ENCODE measurements at places on chromosomes 2 and 18. TPM values are rescaled to one million over a fixed set of nuclear protein-coding genes. Genes with fewer than 3 reads are reported as not detected.

- H3K27me3 ChIP-seq = no peaks in the 10 kb centered on the region
- H3K4me1 ChIP-seq = no peaks in the 10 kb centered on the region
- H3K36me3 ChIP-seq = no peaks in the 10 kb centered on the region
- DNase-seq = no peak
- no peak overlapping the region for H3K4me3 ChIP-seq
These were observed 134.9 kb upstream of the CHAC2 start for GRCh38 chr2:53632714-53633113.

GRCh38 chr2:163690896-163691295 lies 44.9 kb downstream of the FIGN start:
- H3K36me3 ChIP-seq = no peaks in the 10 kb centered on the region
- H3K27ac ChIP-seq = peak overlapping the region; percentile 69
- H3K4me3 ChIP-seq = no peak overlapping the region
- no peaks in the 10 kb centered on the region for H3K27me3 ChIP-seq

The SCYGR4 gene
- not detected for total RNA-seq

- no peaks in the 10 kb centered on the region for H3K4me1 ChIP-seq
- no peaks in the 10 kb centered on the region for H3K36me3 ChIP-seq
- no peak for DNase-seq
- H3K4me3 ChIP-seq = no peak overlapping the region
- H3K27ac ChIP-seq = no peak overlapping the region
- H3K27me3 ChIP-seq = no peaks in the 10 kb centered on the region
These were observed 596.5 kb downstream of the BCL11A start for GRCh38 chr2:59956981-59957380.

- H3K27me3 ChIP-seq = no peaks in the 10 kb centered on the region
- H3K4me1 ChIP-seq = no peaks in the 10 kb centered on the region
- no peaks in the 10 kb centered on the region for H3K36me3 ChIP-seq
- DNase-seq = no peak
These were observed 38.7 kb downstream of the MEMO1 start for GRCh38 chr2:31972059-31972458.

DNA sequence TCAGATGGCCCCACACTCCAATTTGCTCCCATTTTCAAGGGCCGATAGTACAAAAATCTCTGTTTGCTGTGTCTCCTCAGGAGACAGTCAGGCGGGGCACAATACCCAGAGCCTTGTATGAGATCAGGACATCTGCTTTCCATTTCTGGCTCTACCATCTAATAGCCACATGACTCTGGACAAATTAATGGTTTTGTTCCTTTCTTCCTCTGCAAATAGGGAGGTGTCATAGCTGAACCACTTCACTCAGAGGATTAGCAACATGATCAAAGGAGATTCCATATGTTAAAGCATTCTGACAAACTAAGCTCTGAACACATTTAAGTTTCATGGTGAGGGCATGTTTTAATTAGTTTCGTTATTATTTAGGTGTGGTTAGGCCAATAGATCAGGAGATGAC lies 602.1 kb upstream of the SYT4 start:
- no peaks in the 10 kb centered on the region for H3K36me3 ChIP-seq
- H3K27me3 ChIP-seq = no peaks in the 10 kb centered on the region
- no peak overlapping the region for H3K27ac ChIP-seq

DNA sequence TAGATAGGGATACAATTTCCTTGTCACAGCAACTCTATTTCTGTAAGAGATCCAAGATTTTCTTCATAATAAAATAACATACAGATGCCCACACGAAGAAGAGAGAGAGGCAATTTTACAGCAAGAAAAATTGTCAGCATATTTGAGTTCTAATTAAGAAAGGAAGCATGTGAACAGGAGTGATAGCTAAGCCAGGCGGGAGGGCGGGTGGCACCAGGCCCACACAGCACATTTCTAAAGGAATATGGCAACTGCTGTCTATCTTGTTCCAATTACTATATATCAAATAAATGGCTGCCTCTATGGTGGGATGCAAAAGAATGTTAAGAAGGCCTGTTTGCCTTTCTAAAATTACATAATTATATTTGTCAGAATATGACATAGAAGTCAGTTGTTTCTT lies 248.3 kb upstream of the DOK6 start:
- H3K4me1 ChIP-seq = no peaks in the 10 kb centered on the region
- no peak overlapping the region for H3K27ac ChIP-seq
- no peak for DNase-seq
- H3K4me3 ChIP-seq = no peak overlapping the region
- H3K36me3 ChIP-seq = no peaks in the 10 kb centered on the region

The AQP12B gene
- not detected for total RNA-seq

GRCh38 chr18:25230658-25231326 lies 121.2 kb downstream of the ZNF521 start:
- H3K36me3 ChIP-seq = no peaks in the 10 kb centered on the region
- DNase-seq = peak; percentile 65
- H3K4me1 ChIP-seq = peaks cover 51% of the 10 kb centered on the region
- H3K27me3 ChIP-seq = no peaks in the 10 kb centered on the region
- H3K27ac ChIP-seq = peak overlapping the region; percentile 9

- no peaks in the 10 kb centered on the region for H3K27me3 ChIP-seq
- H3K27ac ChIP-seq = no peak overlapping the region
- no peak overlapping the region for H3K4me3 ChIP-seq
- no peaks in the 10 kb centered on the region for H3K4me1 ChIP-seq
- no peaks in the 10 kb centered on the region for H3K36me3 ChIP-seq
These were observed 647.9 kb downstream of the PLCL1 start for GRCh38 chr2:198452327-198452726.

GRCh38 chr2:197514754-197515153 lies 1.1 kb upstream of the MOB4 start:
- H3K27ac ChIP-seq = peak overlapping the region; percentile 88
- H3K4me3 ChIP-seq = no peak overlapping the region
- DNase-seq = no peak
- no peaks in the 10 kb centered on the region for H3K4me1 ChIP-seq
- H3K27me3 ChIP-seq = no peaks in the 10 kb centered on the region

DNA sequence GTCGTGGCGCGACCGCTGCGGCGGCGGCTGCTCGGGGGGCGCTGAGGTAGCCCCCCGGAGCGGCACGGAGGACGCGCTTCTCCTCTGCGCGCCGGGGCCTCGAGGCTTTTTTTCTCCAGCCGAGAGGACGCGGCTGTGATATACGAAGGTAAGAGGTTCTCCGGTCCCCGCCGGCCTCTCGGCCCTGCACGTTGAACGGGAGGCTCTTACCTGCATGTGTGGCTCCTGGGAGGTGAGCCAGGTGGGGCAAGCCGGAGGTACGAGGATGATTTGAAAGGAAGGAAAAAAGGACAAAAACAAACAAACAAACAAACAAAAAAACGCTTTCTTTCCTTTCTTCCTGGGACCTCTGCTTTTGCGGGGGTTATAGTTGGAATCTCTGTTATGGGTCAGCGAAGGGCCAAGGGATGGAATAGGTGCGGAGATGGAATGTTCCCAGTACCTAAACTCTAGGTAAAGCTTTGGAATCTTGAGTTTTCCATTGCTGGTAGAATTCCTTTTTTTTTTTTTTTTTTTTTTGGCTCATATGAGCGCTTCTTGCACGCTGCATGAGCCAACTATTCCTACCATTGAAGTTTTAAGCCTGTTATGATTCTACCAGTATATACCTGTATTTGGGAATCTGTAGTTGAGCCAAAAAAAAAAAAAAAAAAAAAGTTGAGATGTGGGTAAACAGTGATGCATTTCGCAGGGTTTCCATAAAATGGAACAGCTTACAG lies 674 bp downstream of the PTPN4 start:
- H3K4me3 ChIP-seq = peak overlapping the region; percentile 82
- DNase-seq = no peak
- H3K27ac ChIP-seq = peak overlapping the region; percentile 82
- no peaks in the 10 kb centered on the region for H3K36me3 ChIP-seq
- no peaks in the 10 kb centered on the region for H3K27me3 ChIP-seq

DNA sequence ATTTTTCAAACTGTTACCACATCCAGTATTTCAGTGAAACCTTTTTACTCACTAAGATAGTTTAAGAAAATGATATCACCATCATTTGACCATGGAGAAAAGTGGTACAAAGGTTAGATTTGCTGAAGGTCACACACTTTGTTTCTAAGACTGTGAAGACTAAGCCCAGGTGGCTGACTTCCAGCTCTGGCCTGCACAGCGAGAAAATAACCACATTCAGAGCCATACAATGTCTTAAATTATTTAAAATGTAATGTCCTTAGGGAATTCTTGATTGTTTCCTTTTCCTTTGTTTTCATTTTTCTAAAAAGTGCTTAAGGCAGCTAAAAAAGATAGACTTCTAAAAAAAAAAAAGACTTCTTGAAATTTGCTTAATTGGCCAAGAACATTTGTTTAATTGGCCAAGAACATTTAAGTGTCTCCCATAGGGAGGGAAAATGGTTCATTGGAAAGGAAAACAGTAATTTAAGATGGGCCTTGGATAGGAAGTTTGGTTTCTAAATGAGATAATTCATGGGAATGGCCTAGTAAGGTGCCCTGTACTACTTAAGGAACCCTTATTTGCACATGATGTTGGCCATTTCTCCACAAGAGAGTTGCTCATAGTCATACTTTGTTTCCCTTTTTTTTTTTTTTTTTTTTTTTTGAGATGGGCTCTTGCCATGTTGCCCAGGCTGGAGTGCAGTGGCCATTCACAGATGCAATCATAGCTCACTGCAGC lies 45.2 kb downstream of the CYP1B1 start:
- no peaks in the 10 kb centered on the region for H3K27me3 ChIP-seq
- no peak overlapping the region for H3K4me3 ChIP-seq
- no peaks in the 10 kb centered on the region for H3K4me1 ChIP-seq

DNA sequence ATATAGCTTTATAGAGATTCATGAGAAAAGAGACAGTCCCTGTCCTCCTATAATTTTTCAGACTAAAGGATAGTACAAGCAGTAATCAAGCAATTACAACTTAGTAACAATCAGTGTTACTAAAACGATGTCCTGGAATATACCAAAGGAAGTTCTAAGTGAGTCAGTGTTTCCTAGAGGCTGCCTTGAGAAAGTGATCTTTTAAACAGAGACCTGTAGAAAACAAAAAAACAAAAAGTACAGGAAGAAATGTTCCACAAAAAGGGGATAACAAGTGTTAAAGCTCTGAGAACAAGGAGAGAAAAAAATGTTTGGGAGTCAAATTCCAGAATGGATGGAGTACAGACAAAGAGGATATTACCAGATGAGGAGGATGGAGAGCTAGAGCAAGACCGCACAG lies 556.4 kb downstream of the ERBB4 start:
- H3K27me3 ChIP-seq = no peaks in the 10 kb centered on the region
- H3K36me3 ChIP-seq = no peaks in the 10 kb centered on the region
- H3K4me3 ChIP-seq = no peak overlapping the region

GRCh38 chr2:232238108-232238507 lies 140.4 kb upstream of the ALPP start:
- peaks cover 31% of the 10 kb centered on the region for H3K36me3 ChIP-seq
- H3K27me3 ChIP-seq = no peaks in the 10 kb centered on the region
- no peak overlapping the region for H3K4me3 ChIP-seq
- no peak for DNase-seq
- H3K4me1 ChIP-seq = no peaks in the 10 kb centered on the region

- H3K27me3 ChIP-seq = no peaks in the 10 kb centered on the region
- peaks cover 7% of the 10 kb centered on the region for H3K4me1 ChIP-seq
- H3K36me3 ChIP-seq = no peaks in the 10 kb centered on the region
- H3K4me3 ChIP-seq = no peak overlapping the region
- DNase-seq = no peak
These were observed 58.9 kb upstream of the SMAD7 start for GRCh38 chr18:49009661-49010060.

DNA sequence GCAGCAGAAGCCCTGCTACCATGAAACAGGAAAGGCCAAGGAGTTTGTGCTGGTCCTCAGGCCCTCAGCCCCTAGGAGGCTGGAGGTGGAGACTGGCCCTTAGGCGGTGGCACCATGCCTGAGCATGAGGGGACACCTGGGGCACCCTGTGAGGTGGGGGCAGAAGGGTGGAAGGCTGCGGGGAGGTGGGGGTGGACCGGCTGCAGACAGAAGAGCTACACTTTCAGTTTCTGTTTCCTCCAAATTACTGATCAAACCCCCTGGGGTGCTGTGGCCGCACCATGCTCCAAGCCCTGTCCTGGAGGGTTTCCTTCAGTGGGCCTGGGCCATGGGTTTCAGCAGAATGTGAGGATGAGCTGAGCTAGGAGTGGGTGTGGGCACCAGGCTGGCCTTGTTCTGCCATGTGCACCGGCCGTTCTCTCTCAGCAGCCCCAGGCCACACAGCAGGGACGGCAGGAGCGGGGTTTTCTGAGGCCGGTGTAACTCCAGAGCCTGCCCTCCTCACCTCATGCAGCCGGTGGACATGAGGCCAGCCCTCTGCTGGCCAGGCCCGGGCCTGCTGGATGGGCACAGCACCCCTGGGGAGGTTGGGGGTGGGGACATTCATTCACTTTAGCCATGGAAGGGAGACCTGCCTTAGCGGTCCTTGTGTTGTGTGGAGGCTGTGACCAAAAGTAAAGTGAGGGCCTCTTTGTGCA lies 51.5 kb downstream of the PLEKHB2 start:
- no peaks in the 10 kb centered on the region for H3K36me3 ChIP-seq
- H3K27me3 ChIP-seq = no peaks in the 10 kb centered on the region
- H3K27ac ChIP-seq = no peak overlapping the region
- no peak for DNase-seq
- no peak overlapping the region for H3K4me3 ChIP-seq

The CYP27C1 gene
- total RNA-seq = 0.59 TPM

DNA sequence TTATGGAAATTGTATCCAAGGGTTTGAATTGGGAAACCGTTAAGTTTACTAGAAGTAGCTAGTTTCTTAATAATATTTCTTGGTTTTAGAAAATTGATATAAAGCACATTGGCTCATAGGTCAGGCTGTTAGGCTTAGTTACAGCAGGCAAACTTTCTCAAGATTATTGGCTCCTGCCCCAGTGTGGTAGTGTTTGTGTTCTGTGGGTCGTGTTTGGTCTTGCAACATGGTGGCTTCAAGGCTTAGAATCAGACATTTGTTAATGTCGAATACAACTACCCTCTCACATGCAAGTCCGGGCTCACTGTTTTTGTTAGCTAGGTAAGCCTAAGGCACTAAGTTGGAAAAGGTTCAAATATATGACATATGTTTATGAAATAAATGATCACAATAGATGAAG lies 19.6 kb downstream of the CERS6 start:
- no peaks in the 10 kb centered on the region for H3K36me3 ChIP-seq
- H3K4me3 ChIP-seq = no peak overlapping the region
- no peaks in the 10 kb centered on the region for H3K4me1 ChIP-seq
- DNase-seq = no peak
- H3K27me3 ChIP-seq = no peaks in the 10 kb centered on the region

DNA sequence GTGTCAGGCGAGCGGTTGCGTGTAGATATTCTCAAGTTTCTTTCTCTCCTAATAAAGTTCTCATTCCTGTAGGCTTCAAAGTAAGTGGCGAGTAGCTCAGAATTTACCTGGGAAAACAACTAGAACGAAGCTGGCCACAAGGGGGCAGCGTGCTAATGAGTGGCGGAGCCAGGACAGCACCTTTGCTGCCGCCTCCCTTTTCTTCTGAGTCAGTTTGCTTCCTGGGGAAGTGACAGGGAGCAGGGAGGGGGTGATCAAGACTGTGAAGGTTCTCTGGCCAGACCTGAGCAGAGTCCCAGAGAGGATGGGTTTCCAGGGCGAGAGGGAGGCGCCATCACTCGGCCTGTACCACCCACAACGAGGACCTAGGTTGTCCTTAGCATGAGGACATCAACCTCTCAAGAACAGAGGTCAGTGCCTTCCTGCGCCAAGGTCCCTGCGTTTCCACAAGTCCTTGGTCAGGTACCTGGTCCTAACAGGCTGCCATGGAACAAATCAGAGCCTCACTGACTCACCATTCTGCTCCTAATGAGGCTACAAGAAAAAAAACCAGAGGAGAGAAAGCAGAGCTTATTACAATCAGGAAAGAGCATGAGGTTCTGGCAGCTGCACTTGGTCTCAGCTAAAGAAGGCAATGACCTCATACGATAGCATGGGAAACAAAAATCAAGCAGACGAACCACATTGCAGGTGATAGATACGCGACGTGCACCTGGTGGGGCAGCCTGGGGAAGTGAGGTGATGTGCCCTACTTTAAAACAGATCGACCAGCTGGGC lies 98.7 kb downstream of the PLB1 start:
- no peaks in the 10 kb centered on the region for H3K36me3 ChIP-seq
- no peak overlapping the region for H3K4me3 ChIP-seq
- peak; percentile 92 for DNase-seq
- no peaks in the 10 kb centered on the region for H3K27me3 ChIP-seq
- peaks cover 13% of the 10 kb centered on the region for H3K4me1 ChIP-seq
- peak overlapping the region; percentile 66 for H3K27ac ChIP-seq

All from tibial nerve (tissue), 4 donors.